BE2C (cell line): ENCODE measurements at places on chromosomes 7 and 10.

- DNase-seq, result no peak
Measured at GRCh38 chr7:122643250-122643649, 55.7 kb downstream of the RNF133 start.

GRCh38 chr7:101058355-101058754 is 26.9 kb upstream of the TRIM56 start:
- no peak for DNase-seq

GRCh38 chr7:19095353-19095860 is 22.0 kb downstream of the TWIST1 start:
- no peak for DNase-seq

DNA sequence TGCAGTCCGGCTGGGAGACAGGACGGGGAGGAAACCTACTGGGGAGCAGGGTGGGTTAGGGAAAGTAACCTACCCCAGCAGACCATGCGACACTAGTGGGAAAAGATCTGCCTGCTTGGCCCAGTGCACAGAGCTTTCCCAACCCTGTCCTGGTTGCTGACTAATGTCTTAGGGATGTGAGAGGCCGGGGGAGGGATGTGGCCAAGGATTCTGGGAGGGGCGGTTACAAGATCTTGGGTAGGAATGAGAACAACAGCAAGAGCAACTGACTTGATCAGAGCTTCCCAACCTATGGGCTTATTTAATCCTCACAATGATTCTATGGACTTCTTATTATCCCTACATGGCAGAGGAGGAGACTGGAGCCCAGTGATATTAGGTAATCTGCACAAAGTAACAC is 24.0 kb upstream of the EIF5AL1 start:
- no peak for DNase-seq

GRCh38 chr7:102253973-102254370 is 32.7 kb upstream of the SH2B2 start:
- DNase-seq, result no peak

GRCh38 chr10:111093741-111094380 is 17.0 kb downstream of the ADRA2A start:
- DNase-seq, result no peak

GRCh38 chr10:72080042-72080975 is 8.0 kb downstream of the SPOCK2 start:
- DNase-seq, result no peak

- DNase-seq, result no peak
Measured at GRCh38 chr7:137961200-137962177, 40.4 kb downstream of the CREB3L2 start.

- DNase-seq, result no peak
Measured at GRCh38 chr7:101240226-101241014, 2.8 kb upstream of the CLDN15 start.

DNA sequence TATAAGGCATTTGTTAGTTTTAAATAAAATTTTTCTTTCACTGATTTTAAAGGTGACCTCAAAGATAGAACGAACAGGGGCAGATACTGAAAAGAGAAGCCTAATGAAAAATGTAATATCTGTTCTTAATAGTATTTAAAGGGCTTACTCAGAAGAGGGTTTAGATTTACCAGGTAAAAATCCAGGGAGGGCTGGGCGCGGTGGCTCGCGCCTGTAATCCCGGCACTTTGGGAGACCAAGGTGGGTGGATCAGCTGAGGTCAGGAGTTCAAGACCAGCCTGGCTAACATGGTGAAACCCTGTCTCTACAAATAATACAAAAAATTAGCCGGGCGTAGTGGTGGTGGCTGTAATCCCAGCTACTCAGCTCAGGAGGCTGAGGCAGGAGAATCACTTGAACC is 108.3 kb upstream of the CNTNAP2 start:
- no peak for DNase-seq

- DNase-seq, result no peak
Measured at GRCh38 chr10:133467286-133467911, 13.7 kb downstream of the SCART1 start.

DNA sequence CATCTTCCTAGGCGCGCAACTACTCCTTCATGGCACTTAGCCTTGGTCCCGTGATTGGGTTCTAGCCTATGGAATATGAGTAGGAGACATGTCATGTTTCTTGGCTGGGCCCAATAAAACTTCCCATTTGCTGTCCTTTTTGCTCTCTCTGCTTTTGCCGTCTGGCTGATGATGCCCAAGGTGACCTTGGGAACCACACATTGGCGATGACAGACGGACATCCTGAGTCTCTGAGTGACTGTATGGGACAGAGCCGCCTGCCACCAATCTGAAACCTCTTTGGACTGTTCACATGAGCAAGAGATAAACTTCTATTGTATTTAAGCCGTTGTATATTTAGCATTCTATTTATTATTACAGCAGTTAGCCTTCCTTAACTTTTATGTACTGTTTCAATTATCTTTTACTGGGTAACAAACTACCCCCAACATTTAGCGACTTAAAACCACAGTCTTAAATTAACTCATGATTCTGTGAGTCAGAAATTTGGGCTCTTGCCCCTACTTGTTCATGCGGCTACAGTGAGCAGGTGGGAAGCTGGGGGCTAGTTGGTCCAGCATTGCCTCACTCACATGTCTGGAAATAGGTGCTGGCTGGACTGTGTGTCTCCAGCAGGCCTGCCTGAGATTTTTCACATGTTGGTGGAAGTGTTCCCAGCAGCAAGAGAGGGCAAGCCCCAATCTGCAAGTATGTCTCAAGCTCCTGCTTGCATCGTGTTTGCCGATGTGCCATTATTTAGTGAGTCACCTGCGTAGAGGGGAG is 71.7 kb downstream of the NOD1 start:
- DNase-seq, result no peak

DNA sequence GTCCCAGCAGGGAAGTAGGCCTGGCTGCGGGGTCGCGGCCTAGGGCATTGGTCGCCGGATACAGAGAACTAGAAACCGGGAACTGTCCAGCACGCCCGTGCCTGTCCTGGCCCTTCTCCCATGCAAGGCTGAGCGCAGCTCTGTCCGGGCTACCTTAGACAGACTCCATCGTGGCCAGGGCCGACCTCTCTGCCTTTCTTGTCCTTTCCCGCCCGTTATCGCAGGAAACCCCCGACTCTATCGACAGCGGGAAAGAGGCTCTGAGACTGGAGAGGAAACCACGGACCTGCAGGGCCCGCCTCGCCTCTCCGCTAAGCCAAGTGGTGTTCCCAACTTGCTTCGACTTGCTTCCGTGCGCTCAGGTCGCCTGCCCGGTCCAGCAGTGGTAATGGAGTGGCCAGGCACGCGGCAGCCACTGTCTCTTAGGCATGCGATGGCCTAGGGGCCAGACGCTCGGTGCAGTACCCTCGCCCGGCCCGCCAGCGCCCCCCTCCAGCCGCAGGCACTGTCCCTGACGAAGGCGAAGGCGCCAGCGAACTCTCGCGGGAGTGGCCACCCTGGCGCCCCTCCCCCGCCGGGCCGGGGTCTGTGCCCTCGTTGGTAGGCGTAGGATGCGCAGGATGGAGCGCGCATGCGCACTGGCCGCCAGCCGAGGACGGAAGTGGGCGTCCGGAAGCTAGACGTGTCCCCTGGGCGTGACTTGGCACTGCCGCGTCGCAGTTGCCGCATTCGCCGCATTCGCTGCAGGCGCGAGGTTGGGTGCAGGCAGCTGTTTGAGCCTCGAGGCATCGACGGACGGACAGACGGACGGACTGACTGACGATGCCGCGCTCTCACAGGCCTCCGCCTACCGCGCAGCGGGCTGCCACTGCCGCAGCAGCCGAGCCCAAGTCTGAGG is 54.4 kb downstream of the MCMBP start:
- DNase-seq, result peak; percentile 23

- DNase-seq, result no peak
Measured at GRCh38 chr10:48406204-48406603, 99.7 kb downstream of the MAPK8 start.

DNA sequence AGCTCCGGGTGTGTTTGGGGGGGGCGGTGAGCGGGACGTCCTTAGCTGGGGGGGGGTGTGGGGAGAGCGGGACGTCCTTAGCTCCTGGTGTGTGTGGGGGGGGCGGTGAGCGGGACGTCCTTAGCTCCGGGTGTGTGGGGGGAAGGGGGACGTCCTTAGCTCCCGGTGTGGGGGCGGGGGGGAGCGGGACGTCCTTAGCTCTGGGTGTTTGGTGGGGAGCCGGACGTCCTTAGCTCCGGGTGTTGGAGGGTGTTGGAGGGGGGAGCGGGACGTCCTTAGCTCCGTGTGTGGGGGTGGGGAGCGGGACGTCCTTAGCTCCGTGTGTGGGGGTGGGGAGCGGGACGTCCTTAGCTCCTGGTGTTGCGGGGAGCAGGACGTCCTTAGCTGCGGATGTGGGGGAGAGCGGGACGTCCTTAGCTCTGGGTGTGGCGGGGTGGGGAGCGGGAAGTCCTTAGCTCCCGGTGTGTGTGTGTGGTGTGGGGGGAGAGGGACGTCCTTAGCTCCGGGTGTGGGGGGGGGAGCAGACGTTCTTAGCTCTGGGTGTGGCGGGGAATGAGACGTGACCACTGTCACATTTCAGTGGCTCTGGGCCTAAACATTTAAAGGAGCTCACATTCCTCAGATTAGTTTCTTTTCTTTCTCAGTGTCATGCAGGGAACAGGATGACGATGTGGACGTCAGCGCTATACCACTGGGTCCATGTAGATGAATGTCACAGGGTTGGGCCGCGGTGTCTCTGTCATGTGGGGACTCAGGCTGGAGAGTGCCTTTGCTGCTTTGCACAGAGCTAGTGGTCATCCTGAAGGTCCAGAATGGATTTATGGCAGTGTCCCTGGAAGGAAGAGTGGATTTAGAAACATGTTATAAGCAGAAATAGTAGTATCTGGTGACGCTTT is 7.5 kb downstream of the DYNC2I1 start:
- peak; percentile 39 for DNase-seq

GRCh38 chr10:109727436-109727835 is 195.9 kb downstream of the XPNPEP1 start:
- no peak for DNase-seq

- DNase-seq, result peak; percentile 80
Measured at GRCh38 chr7:24227603-24228359, 56.2 kb upstream of the NPY start.

DNA sequence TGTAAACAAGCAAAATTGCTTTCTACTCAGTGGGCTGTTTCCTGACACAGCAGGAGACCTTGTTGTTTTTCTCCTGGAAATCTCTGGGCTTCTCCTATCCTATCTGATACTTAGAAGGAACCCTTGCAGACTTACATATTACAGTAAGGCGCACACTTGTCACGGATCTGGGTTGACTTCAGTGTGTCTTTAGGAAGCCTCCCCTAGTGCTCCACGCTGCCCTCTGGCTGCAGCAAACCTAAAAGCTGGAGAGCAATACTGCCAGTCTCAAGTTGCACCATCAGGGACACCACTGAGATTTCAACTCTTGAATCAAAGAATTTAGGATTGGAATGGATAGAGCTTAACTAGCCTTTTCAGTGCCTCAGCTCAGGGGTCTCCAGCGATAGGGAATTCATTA is 495.3 kb downstream of the LRMDA start:
- peak; percentile 34 for DNase-seq

GRCh38 chr10:99731306-99732032 is 458 bp downstream of the COX15 start:
- DNase-seq, result no peak

DNA sequence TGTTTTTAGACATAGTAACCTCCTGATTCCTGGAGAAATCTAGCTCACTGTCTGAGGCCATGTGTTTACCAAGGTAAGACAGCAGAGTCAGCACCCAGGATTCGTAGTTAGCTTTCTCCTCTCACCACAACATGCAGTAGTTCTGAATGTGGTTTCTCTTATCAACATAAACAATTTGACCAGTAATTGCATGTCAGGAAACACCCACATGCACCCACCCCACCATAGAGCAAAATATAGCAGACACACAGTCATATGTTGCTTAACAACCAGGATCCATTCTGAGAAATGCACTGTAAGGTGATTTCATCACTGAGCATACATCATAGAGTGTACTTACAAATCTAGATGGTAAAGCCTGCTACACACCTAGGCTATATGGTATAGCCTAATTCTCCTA is 1004.0 kb downstream of the ANKRD7 start:
- DNase-seq, result no peak

DNA sequence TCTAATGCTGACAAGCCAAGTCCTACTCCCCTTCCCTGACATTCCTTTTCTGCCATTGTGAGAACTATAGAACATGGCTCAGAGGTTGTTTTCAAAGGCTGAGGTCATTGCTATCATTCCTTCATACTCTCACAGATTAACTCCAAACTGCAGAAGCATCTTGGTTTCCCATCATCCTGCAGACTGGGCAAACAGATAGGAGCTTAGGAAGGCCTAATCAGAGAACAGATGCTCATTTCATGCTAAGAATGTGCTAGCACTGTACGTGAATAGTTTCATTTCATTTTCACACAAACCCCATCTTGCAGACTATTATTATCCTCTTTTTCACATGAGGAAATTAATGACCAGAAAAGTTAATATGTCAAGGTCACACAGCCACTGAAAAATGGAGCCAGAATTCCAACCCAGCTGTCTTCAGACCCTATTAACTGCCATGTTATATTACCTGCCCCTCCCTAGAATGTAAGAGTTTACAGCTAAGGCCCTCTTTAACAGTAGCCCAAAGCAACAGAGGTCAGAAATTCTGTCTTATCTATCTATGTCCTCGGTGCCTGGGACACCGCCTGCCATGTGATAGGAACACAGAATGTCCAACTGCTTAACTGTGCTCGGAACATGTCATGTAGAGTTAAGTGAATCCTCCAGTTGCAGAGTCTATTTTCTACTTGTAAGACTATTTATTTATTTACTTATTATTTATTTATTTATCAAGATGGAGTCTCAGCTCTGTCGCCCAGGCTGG is 2.9 kb upstream of the LCOR start:
- DNase-seq, result no peak

DNA sequence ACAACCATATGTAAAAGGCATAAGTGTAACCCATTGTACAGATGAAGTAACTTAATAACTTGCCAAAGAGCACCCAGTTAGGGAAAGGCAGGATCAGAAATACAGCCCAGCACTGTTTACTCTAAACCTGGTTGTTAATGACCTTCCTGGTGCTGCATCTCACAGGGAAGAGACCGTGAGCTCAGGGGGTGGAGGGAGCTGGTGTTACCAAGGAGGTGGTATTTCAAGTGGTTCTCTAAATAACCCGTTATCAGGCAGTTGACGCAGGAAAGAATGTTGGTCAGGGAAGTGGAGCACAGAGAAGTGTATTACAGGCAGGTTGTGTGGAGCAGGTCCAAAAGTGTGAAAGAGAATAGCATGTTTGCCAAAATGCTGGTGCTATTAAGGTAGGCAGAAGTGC is 4.4 kb upstream of the ST7 start:
- DNase-seq, result no peak

GRCh38 chr10:80655898-80656297 is 118.2 kb downstream of the SH2D4B start:
- DNase-seq, result no peak

DNA sequence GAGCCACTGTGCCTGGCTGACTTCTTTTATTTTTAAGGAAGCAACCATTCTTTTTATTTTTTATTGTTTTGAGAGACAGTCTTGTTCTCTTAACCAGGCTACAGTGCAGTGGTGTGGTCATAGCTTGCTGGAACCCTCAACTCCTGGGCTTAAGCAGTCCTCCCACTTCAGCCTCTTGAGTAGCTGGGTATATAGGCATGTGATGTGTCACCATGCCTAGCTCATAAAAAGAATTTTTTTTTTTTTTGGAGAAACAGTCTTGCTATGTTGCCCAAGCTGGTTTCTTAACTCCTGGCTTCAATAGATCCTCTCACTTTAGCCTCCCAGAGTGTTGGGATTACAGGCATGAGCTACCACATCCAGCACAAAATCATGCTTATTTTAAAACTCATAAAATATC is 5.8 kb downstream of the MCU start:
- DNase-seq, result no peak
